ENCODE measurements at places on chromosomes 4 and X.

DNA sequence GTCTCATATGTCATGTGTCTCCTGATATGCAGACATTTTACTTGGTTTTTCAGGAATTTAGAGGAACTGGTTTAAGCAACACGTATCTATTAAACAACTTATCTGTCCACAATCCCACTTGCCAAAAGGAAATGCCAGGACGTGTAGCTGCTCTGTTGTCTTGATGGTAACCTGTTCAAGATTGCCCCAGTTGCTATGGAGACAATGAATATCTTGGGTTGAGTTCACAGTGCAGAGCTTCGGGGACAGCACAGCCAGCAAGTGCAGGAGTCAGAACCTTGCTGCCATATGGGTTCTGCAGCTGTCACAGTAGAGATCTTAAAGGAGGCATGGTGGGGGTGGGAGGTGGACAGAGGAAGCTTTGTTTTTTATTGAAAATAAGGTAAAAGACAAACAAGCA, 28.7 kb upstream of the FAM9B start:
- no peak for DNase-seq

- DNase-seq = no peak
These were observed 3.5 kb upstream of the CDKL2 start for GRCh38 chr4:75633846-75634245.

- DNase-seq = no peak
These were observed 1.6 kb downstream of the MEPE start for GRCh38 chr4:87834401-87834800.

DNA sequence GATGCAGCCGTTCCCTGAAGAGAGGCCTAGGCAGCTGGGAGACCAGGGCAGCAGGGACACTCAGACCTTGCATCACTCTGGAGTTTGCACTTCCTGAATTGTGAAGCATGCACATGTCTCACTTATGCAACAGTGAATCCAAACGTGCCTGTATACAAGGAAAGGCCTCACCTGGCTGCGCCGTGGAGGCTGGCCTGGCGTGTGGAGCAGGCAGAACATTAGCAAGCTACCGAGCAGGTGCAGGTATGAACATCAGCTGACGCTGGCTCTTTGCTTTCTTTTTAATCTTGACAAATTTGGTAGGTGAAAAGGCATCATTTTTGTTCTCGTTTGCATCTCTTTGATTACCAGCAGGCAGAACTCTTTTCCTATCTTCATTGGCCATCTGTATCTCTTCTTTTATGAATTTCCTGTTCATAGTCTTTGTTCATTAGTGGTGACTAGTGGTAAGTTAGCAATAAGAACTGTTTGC, 37.1 kb upstream of the IRAK1 start:
- no peak for DNase-seq

DNA sequence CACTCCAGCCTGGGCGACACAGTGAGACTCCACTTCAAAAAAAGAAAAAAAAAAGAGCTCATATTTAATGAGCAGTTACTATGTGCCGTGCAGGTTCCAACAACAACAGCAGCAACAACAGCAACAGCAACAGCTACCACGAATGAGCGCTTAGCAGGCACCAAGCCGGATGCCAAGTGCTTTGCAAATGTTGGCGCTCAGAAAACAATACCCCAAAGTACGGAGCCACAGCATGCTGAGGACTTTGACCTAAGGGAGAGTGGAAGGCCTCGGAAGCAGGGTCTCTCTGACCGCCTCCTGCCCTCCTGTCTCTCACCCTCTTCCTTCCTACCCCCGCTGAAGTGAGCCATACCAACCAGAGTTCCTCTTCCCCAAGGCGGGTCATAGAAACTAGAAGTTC, 102.2 kb upstream of the AFAP1 start:
- DNase-seq = no peak

DNA sequence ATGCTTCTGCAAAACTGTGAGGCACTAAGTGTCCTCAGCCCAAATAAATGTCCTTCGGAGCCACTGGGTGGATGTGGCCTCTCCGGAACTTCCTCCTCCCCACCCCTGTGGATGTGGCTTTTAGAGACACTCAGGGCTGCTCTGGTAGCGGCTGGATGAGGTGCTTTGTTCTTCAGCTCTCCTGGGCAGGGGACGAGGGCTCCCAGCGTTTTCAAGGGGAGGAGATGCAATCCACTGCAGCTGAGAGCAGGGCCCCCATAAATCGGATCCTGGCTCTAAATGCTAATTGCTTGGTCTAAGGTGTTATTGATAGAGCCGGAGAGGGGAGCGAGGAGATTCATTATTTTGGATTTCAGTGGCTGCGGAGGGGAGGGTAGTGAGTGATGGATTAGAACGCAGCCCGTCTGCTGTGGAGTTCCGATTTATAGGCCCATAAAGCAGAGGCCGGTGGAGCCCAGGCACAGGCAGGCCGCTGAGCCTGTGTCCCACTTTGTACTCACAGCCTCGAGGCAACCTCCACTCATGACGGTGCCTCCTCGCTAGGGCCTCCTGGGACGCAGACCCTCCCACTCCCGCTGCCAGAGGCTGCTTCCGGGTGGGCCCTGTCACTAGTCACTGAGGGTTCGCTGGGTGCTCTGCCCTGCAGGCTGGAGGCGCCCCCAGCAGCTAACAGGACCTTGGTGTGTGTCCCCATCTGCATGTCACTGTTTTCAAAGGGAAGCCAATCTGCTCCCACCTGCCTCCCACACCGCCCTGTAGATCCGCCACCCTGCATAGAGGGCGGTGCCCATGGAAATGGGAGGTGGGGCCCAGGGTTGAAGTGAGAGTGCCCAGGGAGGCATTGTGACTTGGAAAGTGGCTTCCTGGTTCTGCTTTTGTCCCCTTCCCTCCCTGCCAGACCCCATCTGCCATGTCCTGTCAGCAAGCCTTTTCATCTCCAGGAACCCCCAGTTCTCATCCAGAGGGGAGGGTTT, 135.4 kb upstream of the PSAPL1 start:
- DNase-seq = no peak

DNA sequence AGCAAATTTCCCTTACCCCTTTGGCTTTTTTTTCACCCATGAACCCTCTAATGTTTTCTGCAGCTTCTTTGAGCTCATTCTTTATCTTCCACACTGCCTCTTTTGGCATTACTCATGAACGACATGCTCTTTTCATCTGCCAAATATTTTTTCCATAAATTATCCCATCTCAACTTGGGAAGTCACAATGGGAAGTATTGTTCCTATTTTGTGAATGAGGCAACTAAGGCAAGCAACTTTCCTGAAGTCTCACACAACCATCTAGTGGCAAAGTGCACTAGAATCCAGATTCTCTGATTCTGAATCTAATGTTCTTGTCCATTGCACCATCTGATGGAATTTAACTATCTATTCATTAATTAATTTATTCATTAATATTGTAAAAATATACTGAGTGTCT, 625 bp downstream of the RTL9 start:
- no peak for DNase-seq

- DNase-seq = no peak
These were observed 906 bp downstream of the DKK2 start for GRCh38 chr4:107034996-107035818.

GRCh38 chr4:156931267-156931666, 40.3 kb downstream of the PDGFC start:
- DNase-seq = no peak

Data from T1000 (cell line).